ENCODE measurements at places on chromosomes 6 and 20.

DNA sequence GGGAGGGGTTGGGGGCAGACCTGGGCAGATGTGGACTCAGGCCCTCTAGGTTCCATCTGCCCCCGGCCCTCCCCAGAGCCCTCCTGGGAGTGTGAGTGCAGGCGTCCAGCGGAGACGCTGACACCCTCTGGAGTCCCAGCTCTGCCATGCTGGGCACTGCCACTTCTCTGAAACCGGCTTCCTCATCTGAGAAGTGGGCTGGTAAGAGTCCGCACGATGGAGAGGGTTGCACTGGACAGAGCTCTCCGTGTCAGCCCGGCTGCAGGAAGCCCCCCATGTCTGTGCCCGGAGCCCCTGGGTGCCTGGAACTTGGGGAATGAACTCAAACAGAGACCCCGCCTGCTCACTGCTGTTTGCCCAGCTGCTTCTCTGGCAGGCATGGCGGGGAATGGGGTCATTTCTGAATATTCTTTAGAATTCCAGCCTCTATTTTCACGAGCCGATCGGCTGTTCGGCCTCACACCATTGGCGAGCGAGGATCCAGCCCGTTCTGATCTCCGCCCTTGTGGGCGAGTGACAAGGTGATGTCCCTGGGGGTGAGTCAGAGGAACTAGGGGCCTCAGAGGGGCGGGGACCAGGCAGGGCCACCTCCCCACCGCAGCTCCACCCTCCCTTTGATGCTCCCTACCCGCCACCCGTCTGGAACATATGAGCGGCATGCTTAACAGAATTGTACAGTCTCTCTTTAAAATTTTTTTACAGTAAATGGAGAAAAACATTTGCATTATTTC lies 47.8 kb upstream of the GATA5 start:
- DNase-seq, result peak; percentile 51

DNA sequence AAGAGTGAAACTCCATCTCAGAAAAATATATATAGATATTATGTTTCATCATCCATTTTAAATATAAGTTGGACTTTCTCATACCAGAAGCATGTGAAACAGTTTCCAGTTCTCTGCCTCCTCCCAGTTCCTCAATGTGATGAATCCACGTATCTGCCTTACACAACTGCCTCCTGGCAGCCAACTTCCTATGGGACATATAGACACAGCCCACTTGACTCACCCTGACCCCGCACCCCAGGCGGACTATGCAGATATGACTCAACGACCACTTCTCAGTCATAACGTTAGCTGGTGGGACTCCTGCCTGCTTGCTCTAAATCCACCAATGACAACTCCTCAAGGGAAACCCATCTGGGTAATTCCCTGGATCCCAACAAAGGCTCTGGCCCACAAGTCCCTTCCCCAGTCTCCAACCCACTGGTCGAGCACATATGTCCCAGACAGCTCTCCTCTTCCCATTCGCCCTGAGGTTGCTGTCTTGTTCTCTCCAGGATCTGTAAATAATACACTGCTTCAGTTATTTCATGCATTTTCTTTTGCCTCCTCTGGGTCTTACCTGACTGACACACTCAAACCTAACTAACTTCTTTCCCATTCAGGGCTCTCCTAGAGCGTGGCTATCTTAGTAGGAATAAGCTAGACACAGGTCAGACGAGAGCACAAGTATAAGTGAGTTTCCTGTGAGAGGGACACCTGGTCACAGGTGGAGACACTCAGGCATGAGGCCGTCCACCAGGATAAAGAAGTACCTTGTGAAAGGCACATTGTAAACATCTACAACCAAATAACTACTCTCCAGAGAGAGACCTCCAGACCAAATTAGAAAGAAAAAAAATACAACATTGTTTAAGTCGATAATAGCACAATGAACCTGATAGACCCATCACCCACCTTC lies 548.5 kb downstream of the CD83 start:
- peak; percentile 78 for DNase-seq

DNA sequence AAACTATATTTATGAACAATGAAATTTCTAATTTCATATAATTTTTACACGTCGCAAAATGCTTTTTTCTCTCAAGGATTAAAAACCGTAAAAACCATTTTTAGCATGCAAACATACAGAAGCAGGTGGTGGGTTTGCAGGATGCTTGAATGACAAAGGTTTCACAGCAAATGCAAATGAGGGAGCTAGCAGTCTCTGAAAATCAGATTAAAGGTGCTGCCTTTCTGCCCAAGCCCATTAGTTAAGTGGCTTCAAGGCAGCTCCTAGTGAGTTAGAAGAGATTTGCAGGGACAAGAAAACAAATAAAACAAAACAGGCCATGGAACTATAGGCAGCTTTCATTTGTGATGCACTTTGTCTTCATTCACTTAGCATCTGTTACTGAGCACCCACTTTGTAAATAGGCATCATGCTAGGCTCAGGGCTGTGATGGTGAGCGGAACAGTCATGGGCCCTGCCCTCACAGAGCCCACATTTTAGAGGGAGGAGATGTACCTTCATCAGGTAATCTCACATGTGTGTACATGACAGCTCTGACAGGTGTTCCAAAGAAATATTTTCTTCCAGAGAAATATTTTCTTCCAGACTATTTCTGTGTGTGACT lies 29.5 kb downstream of the NAPB start:
- DNase-seq, result no peak

DNA sequence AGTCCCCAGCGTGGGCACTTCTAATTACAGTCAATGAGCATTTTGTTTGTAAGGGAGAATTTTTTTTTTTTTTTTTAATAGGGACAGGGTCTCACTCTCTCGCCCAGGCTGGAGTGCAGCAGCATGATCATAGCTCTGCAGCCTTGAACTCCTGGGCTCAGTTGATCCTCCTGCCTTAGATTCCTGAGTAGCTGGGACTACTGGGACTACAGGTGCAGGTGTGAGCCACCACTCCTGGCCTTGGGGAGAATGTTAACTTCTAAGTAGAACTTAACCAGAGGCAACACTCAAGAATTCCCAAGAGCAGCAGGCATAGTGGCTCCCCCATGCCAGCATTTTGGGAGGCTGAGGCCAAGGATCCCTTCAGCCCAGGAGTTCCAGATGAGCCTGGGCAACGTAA lies 52.9 kb upstream of the ZNF217 start:
- DNase-seq, result no peak

DNA sequence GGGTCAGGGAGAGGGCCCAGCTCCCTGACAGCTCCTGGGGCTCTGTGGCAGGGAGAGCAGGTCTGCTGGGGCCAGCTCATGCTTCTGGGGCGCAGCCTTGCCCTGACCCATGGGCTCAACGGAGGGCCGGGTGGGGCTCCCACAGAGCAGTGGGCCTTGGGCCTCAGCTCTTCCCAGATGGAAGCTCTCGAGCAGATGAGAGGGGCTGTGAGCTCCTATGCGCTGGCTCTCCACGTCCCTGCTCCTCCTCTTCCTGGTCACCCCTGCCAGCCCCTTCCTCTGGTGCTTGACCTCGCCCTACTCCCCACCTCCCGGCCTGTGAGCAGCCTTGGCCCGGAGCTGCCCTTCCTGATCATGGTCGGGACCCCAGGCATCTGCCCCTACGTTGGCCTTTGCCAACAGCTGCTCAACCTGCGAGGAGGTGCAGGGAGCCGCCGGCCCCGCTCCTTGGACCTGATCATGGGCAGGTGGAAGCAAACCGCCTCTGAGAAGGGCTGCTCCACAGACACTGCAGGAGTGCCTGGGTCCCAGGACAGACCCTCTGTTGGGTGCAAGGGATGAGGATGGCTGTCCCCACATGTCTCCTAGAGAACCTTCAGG lies 26.8 kb upstream of the GATA5 start:
- DNase-seq, result no peak

DNA sequence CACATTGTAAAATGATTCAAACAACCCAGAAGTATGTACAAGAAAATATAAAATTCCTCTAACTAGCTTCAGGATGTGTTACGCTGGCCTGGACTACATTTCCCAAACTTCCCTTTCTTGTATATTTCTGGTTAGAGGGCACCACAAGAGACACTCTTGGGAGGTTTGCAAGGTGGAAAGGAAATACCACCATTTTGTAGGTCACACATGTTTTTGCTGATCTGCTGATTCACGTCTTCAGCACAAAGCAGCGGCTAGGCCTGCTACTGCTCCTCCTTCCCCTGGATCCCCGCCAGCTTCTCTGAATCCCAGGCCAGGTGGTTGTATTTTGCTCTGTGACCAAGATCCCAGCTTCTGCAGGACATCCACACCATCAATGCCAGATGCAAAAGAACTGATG lies 104.2 kb downstream of the AGPAT4 start:
- DNase-seq, result peak; percentile 31

DNA sequence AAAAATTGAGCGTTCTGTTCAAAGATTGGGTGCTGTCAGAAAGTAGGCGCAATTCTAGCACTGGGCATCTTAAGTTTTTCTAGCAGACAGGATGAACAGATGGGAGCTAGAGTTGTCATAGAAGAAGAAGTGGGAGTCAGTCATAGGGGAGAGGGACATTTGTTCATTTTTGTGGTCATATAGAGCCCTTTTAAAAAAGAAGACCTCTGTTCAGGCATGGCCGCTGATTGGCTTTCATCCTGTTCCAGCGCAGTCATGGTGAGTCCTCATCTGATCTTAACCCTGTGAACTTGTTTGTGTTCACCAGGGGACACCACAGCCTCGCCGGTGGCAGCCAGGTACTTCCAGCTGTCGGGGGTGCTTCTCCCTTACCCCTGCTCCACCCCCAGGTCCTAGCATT lies 29.7 kb upstream of the PBOV1 start:
- DNase-seq, result no peak

GRCh38 chr20:7579888-7580287 lies 360.4 kb downstream of the HAO1 start:
- no peak for DNase-seq

DNA sequence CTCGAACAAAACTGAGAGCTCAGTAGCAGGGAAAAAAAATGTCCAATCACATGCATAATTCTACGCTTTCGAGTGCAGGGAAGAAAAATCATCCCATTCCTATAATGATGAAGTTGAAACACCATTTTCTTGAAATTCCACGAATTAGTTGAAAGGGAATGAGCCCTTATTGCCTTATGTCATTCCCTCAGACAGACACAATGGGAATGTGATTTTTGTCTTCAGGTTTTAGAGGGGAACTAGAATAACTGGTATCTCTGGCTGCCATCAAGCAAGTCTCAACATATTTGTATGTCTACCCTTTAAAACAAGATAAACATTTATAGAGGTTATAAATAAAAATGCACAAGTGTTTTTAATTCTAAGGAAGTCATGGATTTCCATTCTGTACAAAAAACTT lies 87.9 kb downstream of the KIF13A start:
- no peak for DNase-seq

GRCh38 chr20:3010985-3011723 lies 32.3 kb upstream of the GNRH2 start:
- peak; percentile 59 for DNase-seq

GRCh38 chr20:34940081-34940481 lies 15.5 kb downstream of the GSS start:
- DNase-seq, result no peak

- no peak for DNase-seq
Observed at GRCh38 chr20:271069-271468, 13.5 kb downstream of the DEFB132 start.

GRCh38 chr6:89792881-89793280 lies 26.7 kb downstream of the MDN1 start:
- DNase-seq, result peak; percentile 40

- no peak for DNase-seq
Observed at GRCh38 chr6:54716877-54717276, 129.7 kb upstream of the FAM83B start.

DNA sequence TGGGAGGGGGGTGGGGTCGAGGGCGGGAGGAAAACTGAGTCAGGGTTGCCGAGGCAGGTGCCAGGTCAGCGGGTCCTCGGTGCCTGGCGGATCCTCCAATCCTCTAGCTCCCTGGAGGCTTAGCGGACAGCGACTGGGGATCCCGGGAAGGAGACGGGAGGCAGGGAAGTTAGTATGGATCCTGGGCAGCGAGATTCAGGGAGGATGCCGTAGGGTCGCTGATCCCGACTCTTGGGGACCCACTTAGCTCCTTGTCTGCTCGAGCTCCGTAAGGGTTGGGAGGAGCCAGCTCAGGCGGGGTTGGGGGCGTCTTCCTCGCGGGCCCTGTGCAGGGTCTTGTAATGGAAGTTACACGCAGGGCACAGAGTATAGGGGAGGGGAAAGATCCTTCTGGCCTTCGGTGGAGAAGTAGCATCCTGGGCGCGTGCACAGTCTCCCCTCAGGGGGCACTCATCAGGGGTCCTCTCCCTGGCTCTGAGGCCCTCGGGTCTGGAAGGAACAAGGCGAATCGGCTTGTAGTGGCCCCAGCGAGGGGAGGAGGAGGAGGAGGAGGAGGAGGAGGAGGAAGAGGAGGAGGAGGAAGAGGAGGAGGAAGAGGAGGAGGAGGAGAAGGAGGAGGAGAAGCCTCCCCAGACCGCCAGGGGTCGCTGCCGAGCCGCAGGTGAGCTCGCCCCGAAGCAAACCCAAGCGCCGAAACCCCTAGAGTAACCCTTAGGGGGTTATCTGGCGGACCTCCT lies 6.4 kb upstream of the SLC12A5 start:
- peak; percentile 58 for DNase-seq

- no peak for DNase-seq
Observed at GRCh38 chr20:21230220-21230619, 72.9 kb upstream of the XRN2 start.

GRCh38 chr20:6705106-6705766 lies 62.2 kb upstream of the BMP2 start:
- DNase-seq, result no peak

DNA sequence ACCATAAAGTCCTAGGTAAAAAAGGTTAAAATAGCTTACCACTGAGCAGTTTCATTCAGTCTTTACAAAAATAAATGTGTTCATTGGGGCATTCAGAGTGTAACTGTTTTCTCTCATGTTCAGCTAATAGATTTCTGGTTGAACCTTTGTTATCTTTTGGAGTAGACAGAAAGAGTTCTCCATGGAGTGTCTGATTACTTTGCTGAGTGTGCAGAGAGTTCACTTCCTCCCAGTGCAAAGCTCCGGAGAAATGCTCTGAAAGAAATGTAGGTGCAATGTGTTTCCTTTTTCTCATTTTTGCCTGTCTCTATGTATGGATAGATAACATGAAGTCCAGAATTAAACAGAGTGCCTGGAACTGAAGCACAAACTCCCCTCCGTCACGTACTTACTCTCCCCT lies 52.6 kb downstream of the JAG1 start:
- no peak for DNase-seq

DNA sequence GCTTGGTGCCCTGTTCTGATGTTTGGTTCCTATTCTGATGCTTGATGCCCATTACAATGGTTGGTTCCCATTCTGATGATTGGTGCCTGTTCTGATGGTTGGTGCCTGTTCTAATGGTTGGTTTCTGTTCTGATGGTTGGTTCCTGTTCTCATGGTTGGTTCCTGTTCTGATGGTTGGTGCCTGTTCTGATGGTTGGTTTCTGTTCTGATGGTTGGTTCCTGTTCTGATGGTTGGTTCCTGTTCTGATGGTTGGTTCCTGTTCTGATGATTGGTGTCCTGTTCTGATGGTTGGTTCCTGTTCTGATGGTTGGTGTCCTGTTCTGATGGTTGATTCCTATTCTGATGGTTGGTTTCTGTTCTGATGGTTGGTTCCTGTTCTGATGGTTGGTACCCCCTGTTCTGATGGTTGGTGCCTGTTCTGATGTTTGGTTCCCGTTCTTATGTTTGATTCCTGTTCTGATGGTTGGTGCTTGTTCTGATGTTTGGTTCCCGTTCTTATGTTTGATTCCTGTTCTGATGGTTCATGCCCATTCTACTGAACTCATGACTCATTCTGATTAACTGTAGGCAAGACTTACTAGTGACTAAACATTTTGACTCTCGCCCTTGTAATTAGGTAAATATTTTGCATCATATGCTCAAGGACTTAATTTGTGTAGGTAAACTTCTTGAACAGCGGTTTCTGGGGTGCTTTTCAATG lies 146.2 kb downstream of the DLL1 start:
- DNase-seq, result no peak
